Brain microvascular endothelial cell (primary cell): ENCODE measurements at places on chromosomes 12 and 14.

DNA sequence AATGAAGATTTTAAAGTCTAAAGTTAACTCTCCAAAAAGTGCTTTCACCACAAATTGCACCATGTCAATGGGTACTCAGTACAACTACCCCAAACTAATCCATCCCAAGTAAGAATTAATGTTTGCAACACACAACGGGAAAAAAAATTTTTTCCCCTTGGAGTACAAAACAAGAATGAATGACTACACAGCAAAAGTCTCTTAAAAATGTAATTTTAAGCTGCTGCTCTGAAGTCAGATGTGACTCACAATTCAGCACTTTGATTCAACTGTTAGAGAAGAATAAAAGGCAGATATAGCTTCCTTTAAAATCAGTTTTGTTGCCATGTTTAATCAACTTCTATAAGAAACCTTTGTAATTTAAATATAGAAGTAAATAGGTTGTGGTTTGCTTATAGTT is 42.5 kb upstream of the VPS33A start:
- no peak for DNase-seq

DNA sequence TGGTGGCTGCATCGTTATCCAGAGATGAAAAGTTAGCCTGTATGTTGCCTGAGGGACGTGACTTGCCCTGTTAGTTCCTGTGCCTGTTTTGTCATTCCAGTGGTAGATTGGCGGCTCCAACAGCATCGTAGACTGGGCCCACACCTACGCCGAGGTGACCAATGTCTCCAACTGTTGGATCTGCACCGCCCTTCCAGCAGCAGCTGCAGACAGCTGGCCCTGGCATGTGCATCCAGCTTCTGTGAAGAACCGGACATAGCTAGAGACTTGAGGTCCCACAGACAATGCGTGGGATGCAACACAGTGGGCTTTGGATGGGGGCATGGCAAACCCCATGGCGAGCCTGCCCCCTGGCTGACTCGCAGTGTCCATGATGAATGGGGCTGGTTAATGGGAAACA is 93.0 kb upstream of the TMPO start:
- no peak for DNase-seq

DNA sequence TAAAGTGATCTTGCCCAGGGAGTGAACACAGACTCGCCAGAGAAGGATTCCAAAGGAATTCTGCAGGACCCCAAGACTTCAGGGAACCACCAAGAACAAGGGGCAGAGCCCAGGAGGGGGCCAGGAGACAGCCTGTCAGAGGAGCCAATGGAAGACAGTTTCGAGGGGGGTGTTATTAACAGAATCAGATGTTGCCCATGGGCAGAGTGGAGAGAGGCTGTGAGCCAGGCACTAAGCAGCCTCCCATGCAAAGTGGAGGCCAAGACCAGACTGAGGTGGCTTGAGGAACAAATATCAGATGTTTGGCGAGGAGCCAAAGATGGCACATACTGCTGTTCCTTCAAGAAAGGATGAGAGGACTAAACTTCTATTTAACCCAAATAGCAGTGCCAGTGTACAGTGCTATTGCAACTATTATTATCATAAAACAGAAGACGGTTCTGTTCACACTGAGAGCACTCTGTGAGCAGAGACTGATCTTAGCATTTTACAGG is 12.6 kb downstream of the APPL2 start:
- no peak for DNase-seq

- no peak for DNase-seq
Observed at GRCh38 chr14:94614802-94615201, 2.6 kb downstream of the SERPINA3 start.

GRCh38 chr14:43147485-43147884 is 1359.6 kb downstream of the FSCB start:
- DNase-seq = no peak

DNA sequence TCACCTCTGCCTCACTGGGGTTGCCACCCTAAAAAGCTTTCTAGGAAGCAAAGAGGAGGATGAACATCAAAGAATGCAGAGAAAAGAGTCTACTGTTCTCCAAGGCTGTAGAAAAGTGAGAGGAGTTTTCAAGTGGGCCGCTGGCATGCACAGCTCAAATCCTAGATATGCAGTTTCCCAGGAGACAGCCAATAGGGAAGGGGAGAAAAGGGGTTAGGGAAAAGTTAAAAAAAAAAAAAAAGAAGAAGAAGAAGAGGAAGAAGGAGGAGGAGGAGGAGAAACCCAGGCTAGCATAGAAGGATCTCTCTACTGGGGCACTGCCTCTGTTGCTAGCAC is 682 bp downstream of the BATF start:
- DNase-seq = no peak

- no peak for DNase-seq
Observed at GRCh38 chr14:105852378-105853088, 326.1 kb downstream of the TMEM121 start.

DNA sequence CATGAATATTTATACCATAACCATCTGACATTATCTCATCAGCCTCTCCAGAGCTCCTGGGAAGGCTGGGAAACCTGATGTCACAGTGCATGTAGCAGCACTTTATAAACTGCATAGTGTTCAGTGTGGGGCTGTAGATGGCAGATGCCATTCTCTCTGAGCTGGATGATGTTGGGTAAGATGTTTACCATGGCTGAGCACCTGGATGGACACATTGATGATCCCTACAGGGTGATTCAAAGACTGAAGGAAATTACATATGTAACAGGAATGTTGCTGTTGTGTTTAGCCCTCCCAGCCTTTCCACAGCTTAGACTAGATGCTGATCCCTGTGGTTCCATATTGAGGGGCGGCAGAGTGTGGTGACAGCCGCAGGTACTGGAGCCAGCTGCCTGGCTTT is 37.4 kb downstream of the IFT43 start:
- no peak for DNase-seq

DNA sequence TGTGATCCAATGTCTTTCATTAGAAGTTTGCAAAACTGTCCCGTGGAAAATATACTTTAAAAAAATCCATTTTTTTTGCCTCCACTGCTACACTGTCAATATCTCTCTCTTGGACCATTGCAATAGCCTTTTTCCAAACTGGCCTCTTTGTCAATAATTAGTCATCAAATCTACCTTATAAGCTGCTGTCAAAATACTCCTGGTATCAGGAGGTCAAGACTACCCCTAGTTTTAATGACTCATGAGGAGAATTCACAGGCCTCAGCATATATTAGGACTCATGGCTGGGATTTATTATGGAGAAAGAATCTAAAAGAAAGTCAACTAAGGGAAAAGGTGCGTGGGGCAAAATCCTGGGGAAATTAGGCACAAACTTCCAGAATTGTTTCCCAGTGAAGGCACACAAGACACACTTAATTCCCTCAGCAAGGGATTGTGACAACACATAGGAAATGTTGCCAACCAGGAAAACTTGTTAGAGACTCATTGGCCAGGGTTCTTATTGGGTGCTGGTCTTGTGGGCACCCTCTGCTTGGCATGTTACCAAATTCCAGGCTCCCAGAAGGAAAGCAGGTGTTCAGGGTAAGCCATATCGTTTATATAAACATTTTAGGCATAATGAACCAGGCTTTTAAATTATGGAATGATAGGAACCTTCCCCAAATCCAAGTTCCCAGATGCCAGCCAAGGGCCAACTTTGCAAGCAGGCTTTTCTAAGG is 56.1 kb downstream of the TMEM117 start:
- DNase-seq = no peak

GRCh38 chr14:79627058-79627457 is 584.2 kb downstream of the DIO2 start:
- no peak for DNase-seq

- DNase-seq = no peak
Observed at GRCh38 chr12:128531170-128531569, 264.2 kb downstream of the TMEM132C start.

GRCh38 chr14:73916324-73916723 is 29.7 kb downstream of the ZNF410 start:
- DNase-seq = no peak

GRCh38 chr12:44812062-44812461 is 64.1 kb downstream of the NELL2 start:
- no peak for DNase-seq
